ENCODE measurements at places on chromosomes 2 and 18.

DNA sequence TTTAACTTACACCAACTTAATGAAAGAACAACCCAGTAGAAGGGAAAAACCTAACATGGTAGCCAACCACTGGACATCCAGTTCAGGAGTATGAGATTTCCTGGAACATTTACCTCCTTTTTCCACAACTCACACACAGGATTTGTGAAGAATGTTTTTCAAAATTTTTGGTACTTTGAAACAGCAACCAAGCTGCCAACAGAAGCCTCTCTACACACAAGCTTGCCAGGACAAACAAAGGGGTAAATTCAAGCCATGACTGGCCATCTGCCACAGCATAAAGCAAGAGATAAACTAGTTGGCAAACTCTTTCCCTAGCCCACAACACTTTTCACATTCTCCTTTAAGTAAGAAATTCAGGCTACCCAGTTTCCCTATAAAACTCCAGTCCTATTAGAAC is 21.4 kb downstream of the MGAT4A start:
- peak; percentile 36 for DNase-seq

DNA sequence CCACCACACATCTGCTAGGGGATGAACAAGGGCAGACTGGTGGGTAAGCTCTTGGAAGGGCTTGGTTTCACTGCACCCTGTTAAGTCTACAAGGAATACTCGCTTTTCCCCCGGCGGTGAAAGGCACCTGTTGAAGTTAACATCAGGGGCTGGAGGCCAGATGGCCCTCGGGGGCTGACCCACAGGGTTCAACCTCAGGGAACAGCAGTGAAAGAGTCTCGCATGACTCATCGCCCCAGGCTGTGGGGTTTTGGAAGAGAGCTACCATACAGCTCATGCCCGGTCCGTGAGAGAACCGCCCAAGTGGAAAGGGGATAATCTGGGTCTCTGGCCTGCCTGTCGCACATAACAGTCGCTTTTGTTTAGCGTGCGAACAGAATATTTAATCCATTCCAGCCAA is 748.0 kb downstream of the DPP10 start:
- no peak for DNase-seq

DNA sequence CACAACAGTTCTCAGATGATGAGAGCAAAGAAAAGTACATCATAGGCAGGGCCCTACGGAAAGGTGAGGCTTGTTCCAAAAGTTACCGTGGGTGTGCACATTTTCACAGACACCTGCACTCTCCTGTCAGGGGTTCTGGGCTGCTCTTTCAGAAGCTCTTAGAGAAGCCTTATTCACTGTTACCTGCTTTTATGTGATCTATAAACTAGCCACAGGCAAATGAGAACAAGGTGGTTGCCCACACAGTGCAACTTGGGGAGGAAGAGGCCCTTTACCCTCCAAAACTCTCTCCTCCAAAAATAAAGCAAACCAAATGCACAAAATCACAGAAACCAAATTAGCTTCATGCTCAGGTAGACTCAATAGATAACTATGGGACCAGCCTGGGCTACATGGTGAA is 11.1 kb upstream of the CUL3 start:
- no peak for DNase-seq

DNA sequence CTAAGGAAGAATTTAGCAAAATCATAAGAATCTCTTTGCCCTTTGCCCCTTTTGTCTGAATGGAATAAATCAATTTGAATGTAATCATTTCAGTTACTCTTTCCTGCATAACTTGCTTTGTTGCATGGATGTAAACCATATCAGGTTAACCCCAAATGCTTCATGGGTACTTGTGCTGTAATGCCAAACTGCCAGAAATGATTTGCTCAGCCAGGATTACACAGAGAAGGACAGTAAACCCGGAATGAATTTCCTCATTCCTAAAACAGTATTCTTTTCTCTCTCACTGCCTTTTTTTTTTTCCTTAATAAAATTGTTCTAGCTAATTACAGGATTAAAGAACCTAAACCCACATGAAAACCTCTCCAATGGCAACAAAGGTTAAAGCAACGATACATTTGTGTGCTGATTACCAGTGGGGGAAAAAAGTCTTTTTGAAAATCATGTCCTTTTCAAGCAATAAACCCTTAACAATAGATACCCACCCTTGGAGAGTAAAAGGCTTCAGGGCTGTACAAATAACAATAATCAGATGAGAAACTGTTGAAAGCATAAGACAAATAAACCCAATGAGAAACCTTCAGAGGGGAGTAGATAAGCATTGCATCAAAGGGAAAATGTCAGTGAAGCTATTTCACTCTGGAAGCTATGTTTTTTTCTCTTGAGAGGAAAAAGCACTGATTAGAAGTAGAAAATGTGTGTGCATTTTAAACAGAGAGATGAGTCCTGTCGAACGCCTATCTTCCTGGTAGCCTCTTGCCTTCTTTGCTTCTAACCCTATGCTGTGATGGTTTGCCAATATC is 275.3 kb downstream of the CDH2 start:
- DNase-seq: no peak

- no peak for DNase-seq
Observed at GRCh38 chr2:209648714-209649113, 122.9 kb upstream of the UNC80 start.

GRCh38 chr2:180319586-180320405 is 312.7 kb upstream of the CWC22 start:
- no peak for DNase-seq

- no peak for DNase-seq
Observed at GRCh38 chr2:121237980-121238665, 46.9 kb downstream of the TFCP2L1 start.

- no peak for DNase-seq
Observed at GRCh38 chr2:58334414-58334813, 93.3 kb upstream of the FANCL start.

DNA sequence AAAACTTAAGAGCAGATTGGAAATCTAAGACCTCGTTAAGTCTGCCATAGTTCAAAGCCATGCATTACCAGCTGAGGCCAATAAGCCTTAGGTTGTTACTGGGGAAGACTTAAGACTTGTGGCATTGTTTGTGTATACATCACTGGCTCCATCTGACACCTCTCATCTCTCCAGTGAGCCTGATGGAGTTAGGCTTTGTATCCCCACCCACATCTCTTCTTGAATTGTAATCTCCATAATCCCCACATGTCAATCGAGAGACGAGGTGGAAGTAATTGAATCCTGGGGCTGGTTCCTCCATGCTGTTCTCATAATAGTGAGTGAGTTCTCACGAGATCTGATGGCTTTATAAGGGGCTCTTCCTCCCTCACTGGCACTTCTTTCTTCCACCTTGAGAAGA is 404.6 kb downstream of the ARHGAP15 start:
- DNase-seq: no peak

GRCh38 chr2:238505119-238505891 is 78.6 kb downstream of the ASB1 start:
- DNase-seq: no peak

- DNase-seq: no peak
Observed at GRCh38 chr2:44450082-44450481, 88.3 kb downstream of the CAMKMT start.

DNA sequence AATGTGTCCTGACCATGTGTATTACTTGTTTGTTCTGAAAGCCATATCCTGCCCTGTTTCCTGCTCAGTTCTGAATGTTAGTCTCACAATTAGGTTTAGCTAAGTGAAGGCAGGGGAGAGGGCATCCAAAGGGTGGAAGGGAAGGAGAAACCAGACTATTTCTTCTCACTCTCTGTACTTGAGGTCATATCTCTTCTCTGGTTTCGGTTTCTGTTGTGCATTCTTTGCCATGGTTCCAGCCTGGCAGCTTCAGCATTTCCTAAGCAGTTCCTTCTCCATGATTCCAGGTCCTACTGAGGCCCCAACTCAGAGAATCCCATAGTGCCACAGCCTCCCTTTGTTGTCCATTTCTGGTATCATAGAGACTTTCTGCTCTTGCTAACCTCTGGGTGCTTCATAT is 40.3 kb upstream of the HNMT start:
- no peak for DNase-seq

DNA sequence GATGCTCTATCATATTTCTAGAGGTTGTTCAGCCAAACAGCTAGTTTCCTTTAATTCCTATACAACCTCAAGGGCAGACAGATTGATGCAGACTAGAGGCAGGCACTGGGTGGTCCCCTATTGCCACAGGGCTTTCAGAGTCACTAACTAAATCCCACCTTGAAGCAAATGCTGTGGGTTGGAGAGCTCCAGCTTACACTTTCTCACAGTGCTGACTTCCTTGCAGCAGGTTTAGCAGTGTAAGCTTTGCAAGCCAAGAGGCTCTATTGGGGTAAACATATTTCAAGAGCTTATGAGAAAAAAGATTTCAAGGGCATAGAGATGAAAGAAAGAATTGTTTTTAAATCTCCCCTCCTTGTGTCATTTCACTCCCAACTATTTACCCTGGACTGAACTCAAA is 366.5 kb upstream of the CRIM1 start:
- DNase-seq: no peak

- no peak for DNase-seq
Observed at GRCh38 chr2:112623913-112624777, 21.6 kb upstream of the SLC20A1 start.
